ENCODE measurements at places on chromosomes 13 and 19. TPM values are rescaled to one million over a fixed set of nuclear protein-coding genes. Genes with fewer than 3 reads are reported as not detected.

The LRG1 gene
- total RNA-seq = not detected

The IGLON5 gene
- total RNA-seq = not detected

The RUBCNL gene
- 0.65 TPM for total RNA-seq

The HTR2A gene
- total RNA-seq = not detected

The EFNA2 gene
- not detected for total RNA-seq

The CEACAM4 gene
- not detected for total RNA-seq

The SMIM44 gene
- not detected for total RNA-seq

The F7 gene
- total RNA-seq = not detected

The ZNF586 gene
- total RNA-seq = 7.3 TPM

The CRLF1 gene
- total RNA-seq = 0.31 TPM

The IZUMO2 gene
- not detected for total RNA-seq

The IGFL1 gene
- total RNA-seq = 0.34 TPM

The ZNF160 gene
- 7.4 TPM for total RNA-seq

The C19orf33 gene
- 606 TPM for total RNA-seq
